Cerebellar cortex (tissue), 1 donor: ENCODE measurements at places on chromosomes 16 and 17.

DNA sequence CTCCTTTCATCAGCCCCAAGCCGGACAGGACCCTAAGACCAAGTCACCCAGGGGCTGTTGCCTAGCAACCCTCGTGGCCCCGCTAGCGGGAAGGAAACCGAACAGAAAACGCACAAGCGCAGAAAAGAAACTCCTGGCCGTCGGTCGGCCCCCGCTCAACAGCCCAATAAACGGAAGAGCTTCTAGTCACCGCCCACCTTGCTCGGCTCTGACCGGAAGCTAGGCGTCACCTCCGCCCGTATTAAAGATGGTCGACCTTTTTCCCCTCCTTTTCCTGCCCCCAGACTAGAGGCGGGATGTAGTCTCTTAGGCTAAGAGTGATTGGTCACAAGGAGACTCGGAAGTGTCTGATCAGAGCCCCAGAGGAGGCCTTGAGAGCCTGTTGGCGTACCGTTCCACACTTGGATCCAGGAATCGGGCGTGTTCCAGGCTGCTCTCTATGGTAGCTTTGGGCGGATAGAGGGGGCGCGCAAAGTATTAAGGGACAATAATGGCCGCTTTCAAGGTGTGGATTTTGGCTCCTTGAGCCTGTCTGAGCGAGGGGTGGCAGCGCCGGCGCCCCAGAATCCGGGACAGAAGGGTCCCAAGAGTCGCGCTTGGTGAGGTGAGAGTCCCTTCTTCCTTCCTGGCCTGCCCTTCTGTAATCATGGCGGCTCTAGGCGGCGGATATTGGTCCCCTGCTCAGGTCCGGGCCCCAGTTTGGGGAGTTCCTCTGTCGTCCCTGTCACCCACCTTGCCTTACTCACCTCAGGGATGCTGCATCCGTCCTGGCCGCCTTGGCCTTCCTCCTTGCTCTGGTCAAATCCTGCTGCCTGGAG is at the start of the genes DHX38 and TXNL4B:
DHX38 (plus strand) TSS at position 400 of the 818 bp plus-strand sequence. CDS start 2,311 bp downstream, outside the sequence.
TXNL4B (minus strand) TSS at position 173 of the 818 bp plus-strand sequence. CDS start 2,871 bp downstream, outside the sequence.
- DNase-seq: peak; percentile 100

DNA sequence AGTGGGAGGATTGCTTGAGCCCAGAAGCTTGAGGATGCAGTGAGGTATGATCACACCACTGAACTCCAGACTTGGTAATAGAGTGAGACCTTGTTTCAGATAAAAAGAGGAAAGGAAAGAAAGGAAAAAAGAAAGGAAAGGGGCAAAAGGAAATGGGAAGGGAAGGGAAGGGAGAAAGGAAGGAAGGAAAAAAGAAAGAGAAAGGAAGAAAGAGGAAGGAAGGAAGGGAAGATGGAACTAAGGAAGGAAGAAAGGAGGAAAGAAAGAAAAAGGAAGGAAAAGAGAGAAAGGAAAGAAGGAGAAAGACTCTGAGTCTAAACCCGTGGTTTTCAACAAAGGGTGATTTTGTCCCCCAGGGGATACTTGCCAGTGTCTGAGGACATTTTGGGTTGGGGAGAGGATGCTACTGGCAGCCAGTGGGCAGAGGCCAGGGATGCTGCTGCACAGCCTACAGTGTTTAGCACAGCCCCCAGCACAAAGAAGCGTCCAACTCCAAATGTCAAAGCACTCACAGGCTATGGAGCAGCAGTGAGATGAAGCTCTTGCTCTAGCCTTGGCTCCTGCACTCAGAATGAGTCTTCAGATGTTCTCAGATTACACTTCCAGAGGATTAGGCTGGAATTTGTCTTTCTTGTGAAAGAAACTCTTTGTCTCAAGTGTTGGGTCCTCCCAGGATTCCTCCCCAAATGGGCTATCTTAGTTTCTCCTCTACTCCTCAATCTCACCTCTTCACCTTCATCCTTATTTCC is 64.2 kb downstream of the BMERB1 start:
- no peak for DNase-seq

DNA sequence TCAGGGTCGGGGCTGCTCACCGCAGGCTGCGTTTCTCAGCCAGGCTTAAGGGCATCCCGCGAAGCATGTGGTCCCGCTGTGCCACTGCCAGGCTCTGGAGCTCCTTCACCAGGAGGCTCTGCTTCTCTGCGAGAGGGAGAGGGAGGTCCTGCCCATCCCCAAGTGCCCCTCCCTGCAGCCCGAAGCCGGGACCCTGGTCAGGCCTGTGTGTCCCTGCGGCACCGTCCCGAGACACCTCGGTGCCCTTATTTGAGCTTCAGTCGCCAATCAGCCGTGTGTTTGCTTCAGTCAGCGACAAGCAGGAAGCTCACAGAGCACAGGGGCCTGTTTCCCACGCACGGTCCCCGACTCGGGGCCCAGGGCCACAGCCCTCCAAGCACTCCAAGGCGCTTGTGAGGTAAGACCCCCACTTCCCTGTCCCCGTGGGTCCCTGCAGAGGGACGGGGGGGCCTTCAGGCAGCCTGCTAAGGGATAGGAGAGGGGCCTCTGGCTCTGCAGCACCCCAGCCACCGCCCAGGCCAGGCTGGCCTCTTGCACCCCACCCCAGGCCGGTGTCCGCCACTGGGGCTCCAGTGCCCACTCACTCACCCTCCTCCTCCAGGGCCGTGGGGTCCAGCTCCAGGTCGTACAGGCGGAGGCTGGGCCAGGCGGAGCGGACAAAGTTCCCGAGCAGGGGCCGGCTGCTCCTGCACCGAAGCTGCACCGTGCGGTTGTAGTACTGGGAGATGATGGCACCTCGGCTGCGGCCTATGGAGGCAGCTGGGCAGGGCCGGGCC is 3.2 kb downstream of the TMC6 start:
- no peak for DNase-seq

DNA sequence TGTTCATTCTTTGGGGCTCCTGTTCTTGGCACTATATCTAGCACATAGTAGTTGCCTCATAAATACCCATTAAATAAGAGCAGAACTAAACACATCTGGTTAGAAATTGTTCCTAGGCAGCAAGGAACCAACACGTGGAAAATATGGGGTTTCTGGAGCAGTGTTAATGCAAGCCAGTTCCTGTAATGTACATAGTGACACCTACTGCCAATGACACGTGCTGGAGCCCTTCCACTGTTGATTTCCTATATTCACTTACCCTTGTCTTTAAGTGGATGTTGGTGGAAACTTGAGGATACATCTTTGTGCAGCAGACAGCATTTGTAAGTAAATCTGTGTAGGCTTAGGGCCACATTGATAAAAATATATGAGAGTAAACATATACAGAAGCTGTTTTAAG is 1.6 kb upstream of the IRF8 start:
- no peak for DNase-seq

DNA sequence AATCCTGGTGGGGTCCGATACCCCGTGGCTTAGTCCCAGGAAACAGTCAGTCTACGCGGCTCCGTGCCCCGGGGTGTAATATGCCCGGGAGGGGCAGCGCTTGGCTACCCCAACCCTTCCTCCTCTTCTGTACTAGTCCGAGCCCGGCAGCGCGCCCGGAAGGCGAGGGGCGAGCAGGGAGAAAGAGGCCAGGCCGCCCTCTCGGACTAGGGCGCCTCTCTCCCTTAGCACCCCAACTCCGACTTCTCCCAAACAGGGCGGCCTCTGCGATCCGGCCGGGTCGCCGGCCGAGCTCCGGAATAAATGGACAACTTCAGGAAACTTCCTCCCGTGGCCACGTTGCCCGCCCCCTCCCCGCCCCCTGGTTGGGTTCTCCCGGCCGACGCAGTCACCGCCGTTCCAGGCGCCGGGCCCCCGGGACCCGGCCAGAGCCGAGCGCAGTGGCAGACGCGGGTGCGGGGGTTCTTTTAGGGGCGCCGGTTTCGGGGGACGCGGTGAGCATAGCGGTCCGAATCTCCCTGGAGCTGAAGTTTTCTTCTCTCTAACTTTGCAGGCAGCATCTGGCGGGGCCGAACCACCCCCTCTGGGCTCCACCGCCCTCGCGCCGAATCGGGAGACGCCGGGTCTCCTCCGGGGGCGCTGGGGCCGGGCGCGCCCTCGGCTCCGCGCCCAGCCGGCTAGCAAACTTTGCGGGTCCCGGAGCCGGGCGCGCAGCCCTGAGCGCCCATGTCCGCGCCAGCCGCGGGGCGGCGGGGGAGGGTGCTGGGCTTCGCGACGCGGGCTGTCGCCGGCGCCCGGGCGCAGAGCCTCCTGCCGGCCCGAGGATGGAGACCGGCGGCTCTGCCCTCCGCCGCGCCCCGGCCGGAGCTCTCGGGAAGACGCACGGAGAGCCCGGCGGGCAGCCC is at the start of gene SDK2:
SDK2 (minus strand) TSS at position 301 of the 905 bp plus-strand sequence. CDS start 357 bp downstream, outside the sequence.
- no peak for DNase-seq

DNA sequence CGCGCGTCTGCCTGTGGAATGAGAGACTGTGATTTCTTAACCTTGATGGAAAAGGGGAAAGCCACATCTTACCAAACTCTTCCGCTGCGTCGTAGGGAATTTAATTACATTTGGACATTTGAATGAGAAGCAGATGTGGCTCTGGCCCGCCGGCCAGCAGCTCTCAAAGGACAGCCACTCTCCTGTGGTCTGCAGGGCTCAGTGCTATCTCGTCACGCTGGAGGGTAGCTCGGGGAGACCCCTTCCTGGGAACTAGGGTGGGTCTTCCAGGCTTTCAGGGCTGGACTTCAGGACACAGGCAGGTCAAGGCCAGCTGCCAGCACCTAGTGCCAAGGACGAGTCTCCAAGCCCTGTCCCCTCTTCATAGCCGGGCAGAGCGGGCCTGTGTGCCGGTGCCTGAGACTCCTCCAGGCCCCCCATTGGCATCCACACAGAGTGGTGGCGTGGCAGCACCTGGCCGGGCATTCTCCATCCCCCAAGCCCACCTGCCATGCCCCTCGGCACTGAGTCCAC is 15.9 kb upstream of the TBX2 start:
- no peak for DNase-seq

GRCh38 chr16:67966549-67967182 is 1.8 kb downstream of the SLC12A4 start:
- peak; percentile 43 for DNase-seq

DNA sequence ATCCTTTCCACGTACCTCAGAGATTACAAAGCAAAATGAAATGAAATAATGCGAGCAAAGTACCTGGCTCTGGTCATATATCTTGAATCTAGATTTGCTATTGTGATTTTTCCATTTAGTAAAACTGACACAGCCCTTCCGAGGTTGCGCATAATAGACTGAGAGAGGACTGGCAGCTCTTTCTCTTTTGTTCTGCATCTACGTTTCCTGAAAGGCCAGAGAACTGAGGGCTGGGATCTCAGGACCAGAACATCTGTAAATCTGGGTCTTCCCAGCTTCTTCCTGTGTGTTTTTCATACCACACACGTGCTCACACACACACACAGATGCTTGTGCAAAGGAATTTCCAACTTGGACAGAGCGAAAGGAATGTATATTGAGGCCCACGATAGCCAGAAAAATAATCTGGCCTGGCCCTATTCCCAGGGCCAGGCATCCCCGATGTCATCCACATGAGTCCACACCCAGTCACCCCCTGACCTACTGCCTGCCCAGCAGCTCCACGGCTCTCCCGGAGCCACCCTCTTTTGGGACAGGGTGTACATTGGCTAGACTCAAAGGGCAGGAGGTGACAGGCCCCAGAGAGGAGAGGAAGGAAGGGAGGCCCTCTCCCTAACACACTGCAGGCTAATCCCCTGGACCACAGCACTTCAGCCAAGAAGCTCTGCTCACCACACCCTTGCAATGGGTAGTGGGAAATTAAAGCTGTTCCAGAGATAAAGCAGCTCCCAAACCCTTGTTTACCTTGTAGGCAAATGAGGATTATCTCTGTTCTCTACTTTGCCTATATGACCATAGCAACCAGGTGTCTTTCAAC is 41.8 kb downstream of the NOL11 start:
- no peak for DNase-seq

DNA sequence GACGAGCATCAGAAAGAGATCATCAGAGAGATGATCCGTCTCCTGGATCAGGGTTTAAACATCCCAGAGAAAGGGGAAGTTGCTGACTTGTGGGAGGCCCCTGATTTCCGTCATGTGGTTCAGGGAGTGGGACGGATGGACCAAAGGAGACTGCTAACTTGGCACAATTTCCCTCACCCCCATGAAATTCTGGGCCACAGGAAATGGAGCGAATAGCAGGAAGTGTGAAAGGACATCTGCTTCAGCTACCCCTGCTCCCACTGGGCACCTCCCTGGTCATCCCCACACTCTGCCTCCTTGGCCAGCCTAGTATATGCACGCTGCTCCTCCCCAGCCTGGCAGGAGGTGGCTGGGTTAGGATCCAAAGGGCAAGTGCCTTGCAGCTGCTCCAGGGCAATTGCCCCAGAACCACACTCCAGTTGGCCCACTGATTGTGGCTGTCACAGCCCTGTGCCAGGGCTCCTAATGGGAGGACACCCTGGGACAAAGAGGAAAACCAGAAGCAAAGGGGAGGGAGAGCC is 1.3 kb downstream of the ARRB2 start:
- DNase-seq: peak; percentile 54

DNA sequence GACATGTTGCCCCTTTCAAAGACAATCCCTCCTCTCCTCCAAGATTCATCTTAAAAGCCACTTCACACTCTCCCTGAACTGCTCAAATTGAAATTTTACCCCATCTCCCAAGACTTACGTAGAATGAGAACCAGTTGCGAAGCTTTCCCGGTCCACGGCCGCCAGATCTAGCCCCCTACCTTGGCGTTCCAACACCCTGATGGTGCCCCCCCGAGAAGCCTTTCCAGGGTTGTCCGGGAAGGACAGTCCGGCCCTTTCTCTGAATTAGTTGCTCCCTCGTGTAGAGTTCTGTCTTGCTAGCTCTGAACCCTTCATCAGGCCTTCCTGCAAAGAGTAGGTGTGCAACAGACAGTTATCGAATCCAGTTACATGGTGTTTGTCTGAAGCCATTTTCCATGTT is 60.0 kb upstream of the DNAH17 start:
- DNase-seq: no peak

DNA sequence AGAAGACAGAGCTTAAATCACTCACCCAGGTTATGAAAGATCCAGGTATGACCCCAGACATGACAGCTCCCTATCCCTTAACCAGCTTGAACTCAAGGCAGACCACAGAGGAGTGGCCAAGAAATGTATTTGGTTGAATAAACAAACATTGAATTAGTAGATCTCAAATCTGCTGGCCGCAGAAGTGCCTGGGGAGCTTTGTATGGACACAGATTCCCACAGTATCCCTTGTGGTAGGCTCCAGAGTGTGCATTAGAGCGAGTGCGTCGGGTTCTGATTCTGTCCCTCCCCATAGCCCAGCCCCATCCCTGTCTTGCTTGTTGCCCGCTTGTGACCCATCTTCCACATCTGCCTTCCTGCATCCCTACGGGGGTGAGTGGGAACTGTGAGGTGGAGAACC is 118.8 kb upstream of the FOXF1 start:
- DNase-seq: no peak

GRCh38 chr16:12965274-12965804 is 63.9 kb downstream of the SHISA9 start:
- DNase-seq: no peak
